Endothelial cell of umbilical vein (primary cell): ENCODE measurements at places on chromosomes 2 and 18. TPM values are rescaled to one million over a fixed set of nuclear protein-coding genes. Genes with fewer than 3 reads are reported as not detected.

Gene GKN2
- polyA plus RNA-seq, result not detected in 2 replicates

Gene RFX8
- polyA plus RNA-seq, result 0.16 and 0.21 TPM in 2 replicates

Gene DOK6
- under 0.01 TPM in 1 of 2 replicates, not detected in the other for polyA plus RNA-seq

Gene MSH2
- polyA plus RNA-seq, result 6.5 and 9.7 TPM in 2 replicates

Gene LOXHD1
- polyA plus RNA-seq, result 0.02 TPM in 1 of 2 replicates, not detected in the other

Gene SCN2A
- not detected in 2 replicates for polyA plus RNA-seq

Gene ANKRD29
- 0.03 and 0.18 TPM in 2 replicates for polyA plus RNA-seq

Gene DSG4
- polyA plus RNA-seq, result not detected in 2 replicates

Gene ZNF521
- 90.8 and 111 TPM in 2 replicates for polyA plus RNA-seq

Gene ALK
- polyA plus RNA-seq, result not detected in 2 replicates

Gene SIX2
- 0.45 and 0.54 TPM in 2 replicates for polyA plus RNA-seq

Gene REG1A
- polyA plus RNA-seq, result not detected in 2 replicates

Gene CERKL
- polyA plus RNA-seq, result not detected in 2 replicates

Gene PCARE
- not detected in 2 replicates for polyA plus RNA-seq

Gene GALR1
- polyA plus RNA-seq, result not detected in 2 replicates

Gene FAM124B
- polyA plus RNA-seq, result 91.7 and 119 TPM in 2 replicates

Gene ERLEC1
- polyA plus RNA-seq, result 23.1 and 26.4 TPM in 2 replicates

Gene CD207
- polyA plus RNA-seq, result not detected in 2 replicates

Gene B3GNT7
- polyA plus RNA-seq, result 0.27 and 0.39 TPM in 2 replicates

Gene RGPD5
- polyA plus RNA-seq, result 10.4 and 10.5 TPM in 2 replicates

Gene AQP4
- not detected in 2 replicates for polyA plus RNA-seq

Gene NR4A2
- 1.4 and 1.9 TPM in 2 replicates for polyA plus RNA-seq

Gene ACADL
- not detected in 2 replicates for polyA plus RNA-seq

Gene UBE2E3
- 96.9 and 107 TPM in 2 replicates for polyA plus RNA-seq

Gene COLEC12
- polyA plus RNA-seq, result 7.6 and 8.0 TPM in 2 replicates

Gene MRO
- not detected in 2 replicates for polyA plus RNA-seq

Gene NEU2
- polyA plus RNA-seq, result not detected in 2 replicates

Gene IFIH1
- polyA plus RNA-seq, result 1.2 and 1.3 TPM in 2 replicates

Gene PKP4
- 28.3 and 35.4 TPM in 2 replicates for polyA plus RNA-seq

Gene CNTNAP5
- not detected in 2 replicates for polyA plus RNA-seq

Gene EVX2
- polyA plus RNA-seq, result not detected in 2 replicates

Gene SIGLEC15
- polyA plus RNA-seq, result not detected in 2 replicates

Gene HOXD4
- polyA plus RNA-seq, result 7.6 TPM in 2 replicates

Gene ITGA4
- polyA plus RNA-seq, result 1.5 and 1.7 TPM in 2 replicates

Gene KATNAL2
- 0.51 and 0.80 TPM in 2 replicates for polyA plus RNA-seq

Gene CCDC88A
- polyA plus RNA-seq, result 14.8 and 21.1 TPM in 2 replicates

Gene SCN9A
- polyA plus RNA-seq, result 0.62 and 0.88 TPM in 2 replicates

Gene CAPN14
- 0.01 and 0.03 TPM in 2 replicates for polyA plus RNA-seq

Gene ITGB6
- polyA plus RNA-seq, result 0.03 and 0.05 TPM in 2 replicates

Gene BOLA3
- polyA plus RNA-seq, result 28.7 and 29.1 TPM in 2 replicates
